ENCODE measurements at places on chromosomes 7 and 10.

DNA sequence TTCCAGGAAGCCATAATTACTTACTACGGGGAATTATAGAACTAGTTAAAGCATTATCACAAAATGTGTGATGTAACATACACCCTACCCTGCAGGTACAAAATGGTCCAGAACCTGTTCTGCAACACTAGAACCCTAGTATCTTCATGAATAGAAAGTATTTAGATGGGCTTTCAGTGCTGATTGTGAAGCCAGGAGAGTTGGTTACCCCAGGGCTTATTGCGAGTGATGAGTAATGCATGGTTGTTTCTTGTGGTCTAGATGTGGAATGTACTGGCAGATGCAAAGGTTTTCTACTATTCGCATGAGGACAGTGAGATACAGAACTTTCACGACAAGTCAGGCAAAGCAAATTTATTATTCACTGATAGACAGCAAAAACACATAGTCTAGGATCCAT lies 33.6 kb upstream of the AGR3 start:
- no peak for DNase-seq

DNA sequence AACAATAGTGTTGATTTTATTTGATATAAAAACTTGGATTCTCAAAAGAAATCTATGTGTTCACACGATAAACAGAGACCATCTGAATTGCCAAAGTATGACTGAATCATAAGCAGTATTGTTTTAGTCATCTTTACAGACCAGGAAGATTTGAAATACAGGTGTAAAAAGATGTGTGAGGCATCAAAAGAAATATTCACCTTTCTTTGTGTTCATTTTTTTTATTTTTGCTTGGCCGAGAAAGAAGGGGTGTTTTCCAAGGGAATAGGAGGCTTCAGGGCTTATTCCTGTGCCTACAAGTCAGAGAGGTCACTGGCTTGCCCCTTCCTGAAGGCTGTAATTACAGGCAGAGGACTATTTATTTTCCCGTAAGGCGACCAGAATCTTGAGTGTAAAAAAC lies 37.3 kb downstream of the MET start:
- no peak for DNase-seq

DNA sequence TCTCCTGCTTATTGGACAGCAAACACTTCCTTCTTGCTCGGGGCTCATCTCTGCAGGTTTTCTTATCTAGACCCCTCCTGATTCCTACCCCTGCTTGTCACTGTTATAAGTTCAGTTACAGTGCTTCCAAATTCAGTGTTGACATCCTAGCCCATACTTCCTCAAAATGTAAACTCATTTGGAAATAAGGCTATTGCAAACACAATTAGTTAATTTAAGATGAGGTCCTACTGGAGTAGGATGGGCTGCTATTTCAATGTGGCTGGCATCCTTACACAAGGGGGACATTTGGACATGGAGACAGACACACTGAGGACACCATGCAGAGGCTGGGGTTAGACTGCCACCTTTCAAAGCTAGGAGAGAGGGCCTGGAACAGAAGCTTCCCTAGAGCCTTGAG lies 85.2 kb upstream of the NPVF start:
- no peak for DNase-seq

GRCh38 chr7:84025332-84025927 lies 169.2 kb downstream of the SEMA3A start:
- no peak for DNase-seq

DNA sequence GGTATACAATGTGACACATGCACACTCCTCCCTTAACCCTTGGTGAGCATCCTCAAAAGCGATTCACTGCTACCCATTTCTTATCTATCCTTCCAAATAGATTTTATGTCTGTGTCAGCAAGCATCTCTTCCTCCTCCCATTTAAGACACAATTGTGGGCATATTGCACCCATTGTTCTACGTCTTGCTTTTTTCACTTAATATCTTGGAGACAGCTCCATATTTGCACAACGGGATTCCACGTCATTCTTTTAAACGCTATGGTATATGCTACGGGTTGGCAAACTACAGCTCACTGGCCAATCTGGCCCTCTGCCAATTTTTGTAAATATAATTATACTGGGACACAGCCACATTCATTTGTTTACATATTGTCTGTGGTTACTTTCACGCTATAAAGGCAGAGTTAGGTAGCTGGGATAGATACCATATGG lies 88.6 kb downstream of the RNF216 start:
- DNase-seq = peak; percentile 86

GRCh38 chr7:106883456-106884026 lies 18.5 kb downstream of the PIK3CG start:
- no peak for DNase-seq

GRCh38 chr10:34514290-34514689 lies 300.8 kb downstream of the PARD3 start:
- no peak for DNase-seq

DNA sequence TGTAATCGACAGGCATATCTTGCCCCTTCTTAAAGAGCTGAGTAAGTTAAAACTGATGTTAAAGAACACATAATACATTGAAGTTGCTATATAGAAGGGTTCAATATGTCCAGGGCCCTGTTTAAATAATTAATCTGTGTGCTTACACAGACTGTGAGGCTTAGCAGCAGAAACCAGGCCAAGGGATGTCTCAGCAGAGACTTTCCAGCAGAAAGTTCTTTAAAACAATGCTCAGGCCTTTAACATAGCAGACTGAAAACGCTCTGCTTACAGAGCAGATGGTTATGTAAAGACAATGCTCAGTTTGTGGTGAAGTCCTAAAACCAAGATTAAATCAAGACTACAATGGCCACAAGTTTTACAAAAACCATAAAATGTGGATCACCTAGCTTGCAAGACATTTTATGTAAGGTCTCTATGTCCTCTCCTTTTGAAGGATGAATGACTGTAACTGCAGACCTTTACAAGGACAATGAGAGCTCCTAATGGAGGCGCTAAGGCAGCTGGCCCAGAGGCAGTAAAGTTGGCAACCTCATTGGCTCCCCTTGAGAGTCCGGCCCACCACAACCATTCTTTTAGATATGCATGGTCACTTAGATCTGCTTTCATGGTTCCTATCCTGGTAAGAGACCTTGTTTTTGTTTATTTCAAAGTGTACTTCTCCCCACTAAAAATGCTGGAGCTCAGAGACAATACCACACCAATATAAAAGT lies 56.3 kb downstream of the FZD1 start:
- no peak for DNase-seq

DNA sequence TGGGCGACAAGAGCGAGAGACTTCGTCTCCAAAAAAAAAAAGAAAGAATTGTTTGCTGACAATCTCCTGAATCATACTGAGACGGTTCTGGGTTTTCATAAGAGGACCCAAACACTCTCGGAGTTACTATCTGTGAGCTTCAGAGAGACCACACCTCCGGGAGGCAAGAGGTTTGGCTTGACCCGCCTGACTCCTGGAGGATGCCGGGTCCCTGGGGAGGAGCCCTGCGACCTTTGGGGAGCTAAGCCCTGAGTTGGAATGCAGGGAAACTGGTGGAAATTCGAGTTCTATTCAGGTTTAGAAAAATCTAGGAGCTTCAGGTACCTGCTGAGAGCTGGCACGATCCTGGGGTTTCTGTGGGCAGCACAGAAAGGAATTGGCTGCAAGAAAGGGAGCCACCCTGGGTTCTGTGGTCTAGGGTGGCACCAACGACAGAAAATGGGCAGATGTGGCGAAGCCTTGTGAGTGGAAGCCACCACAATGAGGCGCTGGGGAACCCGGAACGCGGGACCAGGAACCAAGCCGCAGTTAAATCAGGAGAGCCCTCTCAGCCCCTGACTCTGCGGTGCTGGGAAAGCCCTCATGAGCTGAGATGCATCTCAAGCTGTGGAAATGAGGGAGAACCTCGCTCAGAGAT lies 21.9 kb upstream of the GATAD1 start:
- DNase-seq = no peak

- no peak for DNase-seq
Measured at GRCh38 chr10:12797471-12798262, 203.8 kb downstream of the CCDC3 start.

DNA sequence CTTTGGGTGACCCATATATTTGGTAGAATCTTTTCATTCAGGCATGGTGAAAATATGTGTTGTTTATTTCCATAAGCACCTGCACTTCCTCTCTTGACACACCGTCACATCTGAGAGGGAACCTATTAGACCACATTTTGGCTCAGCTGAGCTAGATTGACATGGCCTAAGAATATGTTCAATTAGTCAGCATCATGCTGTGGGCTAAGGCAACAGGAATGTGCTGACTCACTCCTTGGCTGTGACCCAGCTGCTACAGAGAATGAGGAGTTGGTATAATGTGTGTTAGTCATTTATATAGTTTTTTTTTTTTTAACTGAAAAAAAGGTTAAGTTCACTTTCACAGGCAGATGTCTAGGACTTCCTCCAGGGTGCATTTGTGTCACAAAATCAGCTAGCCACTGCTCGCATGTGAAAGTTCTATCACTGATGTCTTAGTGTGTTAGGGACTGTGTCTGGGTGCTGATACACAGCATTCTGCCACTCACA lies 180.6 kb downstream of the SEMA3E start:
- DNase-seq = peak; percentile 47

DNA sequence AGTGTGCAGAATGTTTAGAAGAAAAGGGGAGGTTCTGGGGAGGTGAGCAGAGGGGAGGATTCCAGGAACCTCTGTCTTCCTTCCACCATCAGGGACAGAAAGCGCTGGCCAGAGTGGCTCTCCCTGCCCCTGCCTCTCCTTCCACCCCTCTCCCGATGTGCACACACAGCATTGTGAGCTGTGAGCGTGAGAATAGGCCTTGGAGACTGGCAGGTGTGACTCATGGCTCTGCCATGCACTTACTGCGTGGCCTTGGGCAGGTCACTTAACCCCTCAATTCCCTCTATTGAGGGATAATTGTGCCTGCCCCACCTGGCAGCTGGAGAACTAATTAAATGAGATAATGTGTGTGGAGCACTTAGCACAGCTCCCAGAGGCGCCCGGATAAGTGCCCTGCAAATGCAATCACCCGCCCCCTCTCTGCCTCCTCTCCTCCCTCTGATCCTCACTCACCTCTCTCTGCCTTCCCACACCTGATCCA lies 115.4 kb downstream of the ZMIZ1 start:
- DNase-seq = no peak

GRCh38 chr7:71752171-71752935 lies 620.4 kb downstream of the GALNT17 start:
- DNase-seq = peak; percentile 14

GRCh38 chr7:25823571-25823970 lies 328.4 kb upstream of the NFE2L3 start:
- no peak for DNase-seq

DNA sequence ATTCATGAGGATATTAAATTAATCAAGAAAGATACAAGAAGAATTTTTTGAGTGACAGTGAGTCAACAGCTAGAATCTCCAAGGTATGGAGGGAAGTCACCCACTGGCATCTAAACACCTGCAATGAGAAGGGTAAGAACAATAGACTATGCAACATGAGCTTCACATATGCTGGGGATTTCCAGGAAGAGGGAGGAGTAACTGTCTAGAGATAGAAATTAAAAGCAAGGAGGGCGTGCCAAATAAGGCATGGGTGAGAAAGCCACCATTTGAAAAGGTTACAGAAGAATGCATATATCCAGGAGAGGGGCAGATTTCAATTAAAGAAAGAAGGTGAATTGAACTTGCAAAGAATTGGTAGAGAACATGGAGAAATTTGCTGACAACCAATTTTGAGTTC lies 365.7 kb downstream of the GPR37 start:
- DNase-seq = no peak

DNA sequence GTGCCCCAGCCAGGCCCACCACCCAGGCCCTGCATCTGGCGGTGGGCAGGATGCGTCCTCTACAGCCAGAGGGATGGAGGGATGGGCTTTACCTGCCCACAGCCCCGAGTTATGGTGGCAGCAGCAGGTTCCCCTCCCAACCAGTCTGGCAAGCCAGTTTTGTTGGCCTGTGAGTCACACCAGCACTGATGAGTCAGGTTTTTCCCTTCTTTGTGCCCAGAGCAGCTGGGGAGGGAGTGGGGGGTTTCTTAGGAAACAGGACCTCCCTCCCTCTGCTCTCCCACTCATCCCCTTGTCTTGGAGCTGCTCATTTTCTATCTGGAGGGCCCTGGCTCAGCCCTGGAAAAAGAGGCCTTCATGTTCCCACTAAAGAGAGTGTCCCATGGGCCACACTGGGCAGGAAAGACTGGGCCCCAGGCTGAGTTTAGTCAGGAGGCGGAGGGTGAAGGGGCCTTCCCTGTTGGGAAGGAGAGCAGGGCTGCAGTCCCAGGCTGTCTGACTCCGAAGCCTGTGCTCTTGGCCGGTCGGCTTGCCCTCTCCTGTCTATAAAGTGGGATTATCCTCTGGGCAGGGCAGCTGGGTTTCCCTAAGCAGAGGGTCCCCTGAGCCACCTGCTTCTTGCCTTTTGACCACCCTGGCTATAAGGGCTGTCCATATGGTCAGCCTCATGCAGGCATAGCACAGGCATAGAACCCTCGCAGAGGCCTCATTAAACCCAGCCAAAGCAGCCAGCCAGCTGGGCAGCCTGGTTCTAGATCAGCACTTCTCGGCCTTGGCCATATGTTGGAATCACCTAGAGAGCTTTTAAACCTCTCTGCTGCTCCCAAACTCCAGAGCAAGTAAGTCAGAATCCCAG lies 30.2 kb upstream of the ANKRD2 start:
- DNase-seq = no peak

- DNase-seq = no peak
Measured at GRCh38 chr10:70106958-70107791, 25.4 kb downstream of the AIFM2 start.

DNA sequence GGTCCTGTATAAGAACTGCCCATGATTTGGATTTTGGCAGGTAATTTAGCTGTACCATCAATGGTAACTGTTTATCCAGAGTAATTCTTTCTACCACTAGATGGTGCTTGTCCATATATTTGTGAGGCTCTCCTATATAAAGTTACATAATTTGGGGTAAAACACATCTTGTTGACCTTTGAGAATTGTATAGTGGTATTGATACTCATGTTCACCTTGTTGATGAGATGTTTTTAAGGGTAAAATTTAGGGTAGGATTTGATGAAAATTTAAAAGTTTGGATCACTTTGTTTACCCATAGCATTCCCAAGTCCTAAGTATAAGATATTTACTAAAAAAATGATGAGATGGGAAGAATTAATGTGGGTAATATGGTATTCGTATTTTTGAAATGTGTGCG lies 31.6 kb downstream of the ST7 start:
- peak; percentile 15 for DNase-seq

DNA sequence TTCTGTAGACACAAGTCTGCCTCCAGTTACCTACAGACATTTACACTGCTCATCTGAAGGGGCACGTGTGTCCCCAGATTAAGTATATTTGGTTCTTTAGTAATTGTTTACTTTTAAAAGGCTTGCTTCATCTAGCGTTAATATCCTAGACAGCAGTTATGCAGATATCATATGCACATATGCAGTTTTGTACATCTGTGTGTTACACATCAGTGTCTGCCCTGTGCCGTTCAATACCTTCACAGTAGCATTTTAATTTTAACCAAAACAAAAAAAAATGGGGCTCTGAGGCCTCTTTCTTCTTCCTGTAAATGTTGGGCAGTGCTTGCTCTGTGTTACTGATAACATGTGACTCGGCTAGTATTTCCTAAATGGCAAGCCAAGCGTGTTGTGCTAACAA lies 331.4 kb upstream of the MGMT start:
- DNase-seq = no peak

- DNase-seq = no peak
Measured at GRCh38 chr7:47596502-47597202, 14.7 kb upstream of the TNS3 start.
